Stimulated activated CD4-positive, alpha-beta T cell treated with anti-CD3 and anti-CD28 coated beads, Interleukin-15, amount 100 ng/mL, for 24 hours (primary cell): ENCODE measurements at places on chromosomes 12 and 14.

DNA sequence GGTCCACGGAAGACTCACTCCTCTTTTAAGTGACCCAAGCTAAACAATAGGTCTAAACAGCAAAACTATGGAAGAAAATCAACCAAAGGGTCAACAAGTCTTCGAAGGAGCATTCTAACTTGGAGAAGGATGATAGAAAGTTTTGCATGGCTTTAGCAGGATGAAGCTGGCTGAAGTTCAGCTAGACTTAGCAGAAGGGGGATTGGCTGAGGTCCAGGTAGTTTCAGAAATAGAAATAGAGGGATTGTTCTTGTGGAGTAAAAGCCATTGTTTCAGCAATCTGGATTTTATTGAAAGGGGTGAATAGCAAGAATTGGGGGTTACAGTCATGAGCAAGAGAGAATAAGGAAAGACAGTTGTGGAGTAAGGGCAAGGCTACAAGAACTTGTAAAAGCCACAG lies 84.7 kb upstream of the TSPAN8 start:
- DNase-seq, result no peak

GRCh38 chr12:125070661-125071390 lies 5.6 kb downstream of the AACS start:
- no peak for DNase-seq

GRCh38 chr14:105398726-105399465 lies 558 bp downstream of the TEX22 start:
- peak; percentile 69 for DNase-seq

DNA sequence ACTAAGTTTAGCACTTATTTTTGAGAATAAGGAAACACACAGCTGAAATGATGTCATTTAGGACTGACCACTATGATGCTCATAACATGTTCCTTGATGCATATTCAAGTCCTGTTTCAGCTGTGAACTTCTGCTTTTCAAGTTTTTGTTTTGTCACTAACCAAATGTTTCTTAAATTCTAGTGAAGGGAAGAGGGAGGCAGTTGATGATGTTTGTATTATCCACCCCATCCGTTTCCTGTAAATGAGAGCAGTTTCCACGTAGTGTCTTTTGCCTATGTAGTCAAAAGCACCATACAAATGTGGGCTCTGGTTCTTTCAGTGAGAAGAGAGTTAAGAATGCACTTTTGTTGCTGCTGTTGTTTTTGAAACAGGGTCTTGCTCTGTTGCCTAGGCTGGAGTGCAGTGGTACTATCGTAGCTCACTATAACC lies 491.8 kb downstream of the PCNX1 start:
- DNase-seq, result no peak

DNA sequence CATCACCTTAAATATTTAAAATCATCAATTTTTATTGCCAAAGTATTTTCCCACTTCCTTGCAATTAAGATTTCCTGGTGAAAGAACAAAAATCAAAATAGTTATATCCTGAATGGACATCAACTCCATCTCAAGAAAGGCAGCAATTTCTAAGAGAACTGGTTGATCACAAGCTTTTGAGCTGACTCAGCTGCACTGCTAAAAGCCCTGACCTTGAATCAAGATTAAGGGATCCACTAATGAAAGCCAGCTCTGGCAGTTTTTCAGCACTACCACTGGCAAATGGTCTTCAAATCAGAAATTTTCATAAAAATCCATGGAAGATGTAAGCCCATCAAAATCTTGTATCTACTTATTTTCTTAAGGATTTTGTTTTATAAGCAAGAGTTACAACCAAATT lies 123.4 kb downstream of the SLC6A15 start:
- no peak for DNase-seq

- DNase-seq, result no peak
Measured at GRCh38 chr14:105378199-105378598, 20.1 kb upstream of the TEX22 start.

GRCh38 chr12:124480469-124481256 lies 86.7 kb downstream of the NCOR2 start:
- DNase-seq, result peak; percentile 70

DNA sequence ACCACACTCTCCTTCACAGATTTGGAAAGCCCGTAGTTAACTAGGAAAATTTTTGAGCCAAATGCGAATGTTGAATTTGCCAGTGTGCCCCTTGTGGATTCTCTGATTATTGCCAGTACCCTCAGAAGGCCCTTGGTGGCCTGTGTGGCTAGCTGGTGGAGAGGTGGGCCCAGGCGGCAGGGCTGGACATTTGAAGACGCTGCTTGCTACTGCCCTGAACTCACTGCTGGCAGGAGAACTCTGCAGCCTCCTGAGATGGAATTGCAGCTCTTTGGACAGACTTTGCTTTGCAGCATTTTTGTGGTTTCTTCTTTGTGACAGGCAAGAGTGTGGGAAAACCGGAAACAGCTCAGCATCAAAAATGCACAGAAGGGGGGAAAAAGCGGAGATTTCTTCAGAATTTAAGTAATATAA lies 97.6 kb downstream of the TGFB3 start:
- no peak for DNase-seq

GRCh38 chr12:70847871-70848270 lies 72.7 kb downstream of the PTPRR start:
- no peak for DNase-seq

DNA sequence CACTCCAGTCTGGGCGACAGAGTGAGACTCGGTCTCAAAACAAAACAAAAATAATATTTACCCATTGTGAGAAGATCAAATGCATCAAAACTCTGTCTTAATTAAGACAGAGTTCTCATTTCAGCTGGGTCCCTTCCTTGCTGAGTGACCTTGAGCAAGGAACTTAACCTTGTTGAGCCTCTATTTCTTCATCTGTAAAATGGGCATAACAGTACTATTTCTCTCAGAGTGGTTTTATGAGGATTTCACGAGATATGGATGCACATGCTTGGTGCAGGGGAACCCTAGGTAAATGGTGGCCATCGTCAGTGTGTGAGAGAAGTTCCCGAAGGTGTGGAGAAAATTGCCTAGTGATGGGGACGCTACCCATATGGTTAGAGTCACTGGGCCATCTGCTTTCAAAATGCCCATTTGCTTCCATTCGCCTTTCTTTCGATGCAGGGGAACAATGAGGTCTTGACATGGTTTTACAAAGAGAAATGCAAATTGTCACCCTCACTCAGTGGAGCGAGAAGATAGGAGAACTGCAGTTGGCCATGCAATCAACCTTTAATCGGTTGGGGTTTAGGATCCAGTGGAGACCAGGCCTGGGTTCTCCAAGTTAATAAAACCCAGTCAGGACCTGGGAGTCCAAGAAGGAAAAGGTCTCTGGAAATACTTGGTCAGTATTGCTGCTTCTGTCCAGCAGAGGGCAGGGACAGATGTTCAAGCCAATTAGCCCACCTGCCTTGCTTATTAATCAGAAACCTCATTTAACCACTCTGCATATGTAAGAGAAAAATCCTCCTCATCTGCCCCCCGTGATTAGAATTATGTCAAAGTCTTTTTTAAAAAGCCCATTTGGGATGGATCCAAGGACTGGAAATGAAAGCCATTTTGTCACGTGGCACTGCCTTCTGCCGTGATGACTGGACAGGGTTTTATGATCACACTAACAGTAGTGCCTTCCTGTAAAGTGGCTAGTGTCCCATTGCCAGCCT lies 37.2 kb downstream of the CFAP251 start:
- DNase-seq, result no peak

GRCh38 chr14:104131968-104132732 lies 6.2 kb upstream of the KIF26A start:
- no peak for DNase-seq

DNA sequence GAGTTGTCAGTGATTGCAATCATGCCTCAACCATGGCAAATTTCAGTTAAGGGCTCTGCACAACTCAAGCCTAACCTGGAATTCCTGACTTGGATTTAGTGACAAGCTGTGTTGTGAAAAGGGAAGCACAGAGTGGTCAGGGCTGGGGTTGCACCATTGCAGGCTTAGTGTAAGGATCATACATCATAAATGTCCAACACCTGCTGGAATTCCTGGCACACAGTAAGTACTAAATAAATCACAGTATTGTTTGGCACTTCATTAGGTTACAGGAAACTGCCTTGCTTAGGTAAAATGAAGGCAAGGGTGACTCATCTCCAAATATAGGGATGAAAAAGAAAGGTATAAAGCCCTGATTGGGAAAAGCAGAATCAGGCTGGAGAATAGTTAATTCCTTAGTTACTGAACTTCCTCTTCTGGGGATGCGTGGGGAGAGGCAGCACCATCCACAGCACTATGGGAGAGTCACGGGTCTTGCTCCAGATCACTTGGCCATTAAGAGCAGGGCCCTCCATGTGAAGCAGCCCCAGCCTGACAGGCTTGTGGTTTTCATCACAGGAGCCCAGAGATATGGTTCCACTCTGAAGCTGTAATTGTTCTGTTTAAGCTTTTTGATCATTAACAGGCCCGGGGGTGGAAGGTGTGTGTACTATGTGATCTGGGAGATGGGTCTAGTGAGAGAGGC lies 39.7 kb downstream of the SLC8A3 start:
- no peak for DNase-seq

- DNase-seq, result no peak
Measured at GRCh38 chr12:52606581-52607218, 5.4 kb upstream of the KRT72 start.

GRCh38 chr12:67760586-67761275 lies 112.2 kb downstream of the DYRK2 start:
- no peak for DNase-seq

- DNase-seq, result no peak
Measured at GRCh38 chr12:12278899-12279298, 12.1 kb upstream of the LRP6 start.

- no peak for DNase-seq
Measured at GRCh38 chr14:59776468-59776867, 94.1 kb downstream of the RTN1 start.

GRCh38 chr14:80278293-80279023 lies 67.2 kb upstream of the DIO2 start:
- no peak for DNase-seq

DNA sequence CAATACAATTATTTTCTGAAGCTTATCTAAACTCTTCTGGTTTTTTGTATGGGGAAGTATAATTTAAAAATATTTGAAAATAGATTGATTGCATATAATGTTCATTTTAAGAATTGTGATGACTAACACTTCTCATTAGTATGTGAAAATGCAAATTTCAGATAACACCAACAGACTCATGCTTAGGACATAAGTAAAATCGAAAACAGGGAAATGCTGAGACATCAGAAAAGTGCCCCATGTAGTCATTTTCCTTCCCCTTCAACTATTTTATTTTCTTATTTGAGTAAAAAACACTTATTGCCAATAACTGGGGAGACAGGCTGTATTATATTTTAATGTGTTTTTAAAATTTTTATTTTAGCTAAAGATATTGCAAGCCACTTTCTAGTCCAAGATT lies 814.7 kb downstream of the GALC start:
- no peak for DNase-seq

DNA sequence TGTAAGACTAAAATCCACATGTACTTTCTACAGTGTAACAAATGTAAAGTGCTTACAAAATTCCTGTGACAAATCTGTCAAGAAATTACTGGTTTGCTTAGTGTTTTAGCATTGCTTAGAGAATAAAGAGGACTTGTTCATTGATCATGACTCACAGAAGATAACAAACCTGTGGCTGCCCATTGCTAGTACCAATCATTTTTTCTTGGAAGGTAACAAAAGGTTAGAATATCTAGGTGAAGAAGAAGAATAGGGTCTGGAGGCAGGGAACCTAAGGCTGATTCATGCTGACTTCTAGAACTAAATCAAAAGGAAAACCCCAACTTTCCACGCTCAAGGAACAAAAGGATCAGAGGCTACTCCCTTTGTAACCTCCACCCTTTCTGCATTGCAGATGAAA lies 232.7 kb upstream of the ABCD2 start:
- no peak for DNase-seq

DNA sequence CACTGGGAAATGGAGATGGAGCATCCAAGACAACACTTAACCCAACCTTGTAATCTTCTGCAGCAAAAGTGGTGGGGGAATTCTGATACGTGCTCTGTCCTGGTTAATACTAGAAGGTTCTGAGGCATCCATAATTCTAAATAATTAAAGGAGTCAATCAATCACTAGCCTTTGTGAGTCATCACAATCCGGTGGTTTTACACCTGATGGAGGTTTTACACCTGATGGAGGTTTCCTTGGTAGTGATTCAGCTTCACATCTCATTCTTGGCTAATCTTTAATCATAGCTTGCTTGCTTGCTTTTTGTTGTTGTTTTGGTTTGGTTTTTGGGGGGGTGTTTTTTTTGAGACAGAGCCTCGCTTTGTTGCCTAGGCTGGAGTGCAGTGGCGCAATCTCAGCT lies 343.4 kb downstream of the DPF3 start:
- no peak for DNase-seq

DNA sequence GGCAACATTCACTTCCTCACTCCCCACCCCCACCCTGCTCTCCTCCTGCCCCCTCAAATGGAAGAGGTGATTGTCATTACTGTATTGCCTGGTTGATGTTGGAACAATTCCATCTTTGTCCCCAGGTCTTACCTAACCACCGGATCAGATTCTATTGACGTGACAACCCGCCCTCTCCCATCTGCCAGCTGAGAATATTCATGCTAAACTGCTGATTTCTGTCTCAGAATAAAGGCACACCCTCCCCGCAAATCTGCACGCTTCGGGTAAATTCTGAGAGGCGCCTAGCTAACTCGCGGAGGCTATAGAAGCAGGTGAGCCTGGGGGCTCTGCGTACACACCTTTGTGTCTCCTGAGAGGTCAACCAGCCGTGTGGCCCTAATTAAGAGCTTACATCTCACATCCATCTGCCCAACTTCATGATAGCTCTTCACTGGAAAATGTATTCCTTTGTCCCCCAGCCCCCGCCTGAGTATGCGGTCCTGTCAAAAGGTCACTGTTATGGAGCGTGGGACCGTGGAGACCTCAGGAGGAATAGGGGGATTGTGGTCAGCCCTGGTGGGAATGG lies 1054.3 kb downstream of the VRK1 start:
- no peak for DNase-seq

DNA sequence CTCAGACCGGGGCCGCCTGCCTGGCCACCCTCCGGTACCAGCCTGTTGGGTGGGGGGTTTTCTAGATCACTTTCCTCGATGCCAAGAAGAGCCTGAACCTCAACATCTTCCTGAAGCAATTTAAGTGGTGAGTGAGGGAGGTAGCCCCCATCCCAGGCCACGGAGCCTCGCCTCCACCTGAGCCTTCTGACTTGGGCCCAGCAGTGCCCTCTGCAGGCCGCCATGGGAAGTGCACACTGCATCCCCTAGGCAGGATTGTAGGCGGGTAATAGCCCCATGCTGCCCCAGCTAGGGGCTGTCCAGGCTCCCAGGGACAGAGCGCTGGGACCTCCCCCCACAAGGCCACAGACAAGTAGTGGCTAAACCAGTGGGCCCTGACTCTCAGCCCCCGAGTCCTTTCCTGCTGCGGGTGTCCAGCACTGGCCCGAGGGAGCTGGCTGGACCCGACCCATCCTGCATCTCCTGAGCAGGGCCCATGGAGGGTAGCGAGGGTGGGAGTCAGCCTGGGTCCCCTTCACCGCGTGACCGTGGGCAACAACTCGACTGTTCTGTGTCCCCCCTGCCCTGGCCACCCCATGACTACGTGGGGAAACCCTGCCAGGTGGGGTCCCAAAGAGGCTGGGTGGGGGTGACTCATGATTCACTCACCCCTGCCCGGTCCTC lies 15.3 kb upstream of the ADSS1 start:
- DNase-seq, result peak; percentile 80
